ENCODE measurements at places on chromosomes 3 and 15.

GRCh38 chr15:74340150-74340549 is 27.3 kb downstream of the CYP11A1 start:
- DNase-seq: no peak

DNA sequence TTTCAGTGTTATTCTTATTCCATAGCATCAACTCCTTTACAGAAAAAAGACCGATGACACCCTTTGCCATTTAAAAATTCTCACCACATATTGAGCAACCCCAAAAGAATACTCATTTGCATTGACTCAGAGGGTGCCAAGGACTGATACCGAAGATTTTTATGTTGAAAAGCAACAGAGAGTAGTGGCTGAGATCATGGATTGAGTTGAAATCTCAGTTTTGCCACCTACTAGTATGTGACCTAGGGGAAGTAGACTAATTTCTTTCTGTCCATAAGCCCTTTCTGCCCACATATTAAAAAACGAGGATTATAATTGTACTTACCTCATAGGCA is 313.9 kb upstream of the SATB1 start:
- no peak for DNase-seq

DNA sequence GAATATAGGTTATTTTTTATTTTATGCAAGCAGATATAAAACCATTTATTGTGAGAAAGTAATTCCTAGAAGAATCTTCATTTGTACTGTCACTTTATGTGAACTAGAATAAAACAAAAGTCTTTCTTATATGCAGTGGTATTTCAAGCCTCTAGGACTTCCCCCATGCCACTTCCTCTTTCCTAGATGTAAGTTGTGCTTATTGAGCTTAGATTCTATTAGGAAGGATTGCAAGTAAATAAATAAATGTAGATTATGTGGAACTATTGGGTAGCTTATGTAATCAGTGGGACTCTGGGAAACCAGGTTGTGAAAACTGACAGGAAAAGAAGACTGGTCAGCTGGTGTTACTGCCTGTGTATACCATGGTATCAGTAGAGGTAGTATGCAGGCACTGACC is 169.7 kb downstream of the RSRC1 start:
- DNase-seq: no peak

DNA sequence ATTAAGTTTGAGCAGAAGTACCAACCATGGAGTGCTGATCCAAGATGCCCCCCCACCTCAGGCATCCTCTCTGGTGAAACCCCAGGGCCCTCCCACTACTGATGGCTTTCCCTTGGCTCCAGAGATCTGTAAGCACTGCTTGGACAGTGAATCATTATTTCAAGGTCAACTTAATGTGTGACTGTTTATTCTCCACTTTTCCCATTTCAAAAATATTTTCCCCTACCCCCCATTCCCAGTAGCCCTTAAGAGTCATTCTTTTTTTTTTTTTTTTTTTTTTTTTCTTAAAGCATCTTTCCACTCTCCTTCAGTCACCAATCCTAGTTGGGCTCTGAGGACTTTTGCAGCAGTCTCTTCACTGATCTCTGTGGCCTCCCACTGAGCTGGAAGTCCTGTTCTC is 82.6 kb downstream of the PCCB start:
- no peak for DNase-seq

DNA sequence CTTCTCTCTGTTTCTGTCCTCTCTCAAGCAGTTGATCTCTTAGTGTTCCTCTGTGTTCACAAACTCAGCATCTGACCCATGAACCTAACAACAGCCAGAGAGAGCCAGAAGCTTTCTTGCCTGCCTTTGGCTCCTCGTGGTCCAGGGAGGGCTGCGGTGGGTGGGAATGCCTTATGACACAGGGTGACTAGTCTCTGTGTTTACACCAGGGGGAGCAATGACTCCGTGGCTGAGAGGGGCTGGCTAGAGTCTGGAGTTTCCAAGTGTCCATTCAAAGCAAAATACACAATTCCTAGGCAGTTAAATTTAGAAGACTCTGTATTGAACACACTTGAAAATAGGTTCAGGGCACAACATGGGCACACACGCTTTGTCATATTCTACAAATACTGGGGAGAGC is 370.0 kb upstream of the FRG2C start:
- DNase-seq: no peak

DNA sequence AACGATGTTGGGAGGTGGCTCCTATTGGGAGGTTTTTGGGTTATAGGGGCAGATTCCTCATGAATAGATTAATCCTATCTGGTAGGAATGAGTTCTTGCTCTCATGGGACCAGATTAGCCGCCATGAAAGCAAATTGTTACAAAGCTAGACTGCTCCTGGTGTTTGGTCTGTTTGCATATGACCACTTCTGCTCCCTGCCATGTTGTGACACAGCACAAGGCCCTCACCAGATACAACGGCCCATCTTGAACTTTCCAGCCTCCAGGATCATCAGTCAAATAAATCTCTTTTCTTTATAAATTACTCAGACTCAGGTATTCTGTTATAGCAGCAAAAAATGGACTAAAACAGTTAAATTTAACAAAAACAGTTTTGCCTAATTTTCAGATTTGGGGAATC is 34.4 kb downstream of the TRIM42 start:
- DNase-seq: no peak

DNA sequence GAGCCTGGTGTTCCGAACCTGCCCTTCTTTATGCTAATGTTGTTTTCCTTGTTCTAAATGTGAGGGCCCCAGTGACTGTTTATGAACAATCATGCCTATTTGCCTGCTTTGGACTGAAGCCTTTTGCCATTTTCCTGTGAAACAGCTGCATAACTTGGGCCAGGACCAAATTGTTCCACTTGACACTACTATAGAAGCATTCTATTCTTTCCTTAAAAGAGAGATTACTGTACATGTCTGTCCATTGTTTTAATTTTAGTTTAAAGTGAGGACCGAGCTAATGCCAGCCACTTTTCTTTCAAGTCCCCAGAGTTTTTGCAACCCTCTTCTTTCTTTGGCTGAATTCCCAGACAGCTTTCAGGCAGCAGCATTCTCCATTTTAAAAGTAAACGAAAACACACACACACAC is 980.3 kb downstream of the CADM2 start:
- DNase-seq: no peak
